ENCODE measurements at places on chromosomes 11 and 22.

DNA sequence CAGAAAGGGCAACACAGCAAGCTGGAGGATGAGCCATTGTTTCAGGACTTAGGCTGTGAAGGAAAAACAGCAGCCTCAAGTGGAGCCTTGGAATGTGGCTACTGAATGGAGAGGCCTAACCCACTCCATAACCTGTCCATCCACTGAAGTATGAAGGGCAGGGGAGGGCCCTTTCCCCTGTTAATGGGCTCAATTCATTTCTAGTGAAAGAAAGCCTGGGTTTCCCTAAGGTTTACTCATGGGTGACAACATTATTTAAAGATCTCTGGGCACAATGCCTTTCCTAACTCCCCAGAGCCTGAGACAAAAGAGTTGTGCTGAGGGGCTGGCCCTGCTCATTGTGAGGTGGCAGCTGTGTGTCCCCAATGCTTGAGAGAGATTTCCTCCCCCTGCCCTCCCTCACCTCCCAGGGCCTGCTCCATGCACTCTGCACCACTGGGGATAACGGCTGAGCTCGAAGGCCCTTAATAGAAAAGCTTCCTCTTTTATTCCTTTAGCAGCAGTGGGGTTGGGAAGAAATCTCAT lies 83.8 kb downstream of the ME3 start:
- DNase-seq, result no peak

GRCh38 chr11:3888876-3889275 lies 33.4 kb downstream of the STIM1 start:
- DNase-seq, result no peak

DNA sequence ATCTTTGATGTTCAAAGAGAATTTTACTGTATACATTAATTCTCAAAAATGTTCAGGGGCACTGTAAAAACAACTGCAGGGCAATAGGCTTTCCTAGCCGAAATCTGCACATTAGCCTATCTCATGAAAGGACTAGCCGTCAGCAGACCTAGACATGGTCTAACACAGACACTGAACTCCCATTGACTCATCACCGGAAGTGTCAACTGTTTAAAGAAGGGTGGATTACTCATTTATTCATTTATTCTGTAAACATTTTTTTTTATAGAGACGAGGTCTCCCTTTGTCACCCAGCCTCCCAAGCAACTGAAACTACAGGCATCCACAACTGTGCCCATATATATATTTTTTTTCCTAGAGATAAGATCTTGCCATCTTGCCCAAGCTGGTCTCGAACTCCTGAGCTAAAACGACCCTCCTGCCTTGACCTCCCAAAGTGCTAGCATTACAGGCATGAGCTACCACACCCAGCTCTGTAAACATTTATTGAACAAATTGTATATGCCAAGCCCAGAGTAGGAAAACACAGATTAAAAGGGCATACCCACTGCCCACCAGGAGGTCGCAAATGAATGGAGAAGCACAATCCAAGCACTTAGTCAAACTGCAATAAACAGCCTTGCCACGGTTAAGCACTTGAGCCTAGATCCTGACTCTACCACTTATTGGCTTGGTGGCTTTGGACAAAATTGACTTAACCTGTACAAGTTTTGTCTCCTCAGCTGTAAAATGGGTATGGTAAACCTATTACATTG lies 26.6 kb downstream of the RAB30 start:
- no peak for DNase-seq

DNA sequence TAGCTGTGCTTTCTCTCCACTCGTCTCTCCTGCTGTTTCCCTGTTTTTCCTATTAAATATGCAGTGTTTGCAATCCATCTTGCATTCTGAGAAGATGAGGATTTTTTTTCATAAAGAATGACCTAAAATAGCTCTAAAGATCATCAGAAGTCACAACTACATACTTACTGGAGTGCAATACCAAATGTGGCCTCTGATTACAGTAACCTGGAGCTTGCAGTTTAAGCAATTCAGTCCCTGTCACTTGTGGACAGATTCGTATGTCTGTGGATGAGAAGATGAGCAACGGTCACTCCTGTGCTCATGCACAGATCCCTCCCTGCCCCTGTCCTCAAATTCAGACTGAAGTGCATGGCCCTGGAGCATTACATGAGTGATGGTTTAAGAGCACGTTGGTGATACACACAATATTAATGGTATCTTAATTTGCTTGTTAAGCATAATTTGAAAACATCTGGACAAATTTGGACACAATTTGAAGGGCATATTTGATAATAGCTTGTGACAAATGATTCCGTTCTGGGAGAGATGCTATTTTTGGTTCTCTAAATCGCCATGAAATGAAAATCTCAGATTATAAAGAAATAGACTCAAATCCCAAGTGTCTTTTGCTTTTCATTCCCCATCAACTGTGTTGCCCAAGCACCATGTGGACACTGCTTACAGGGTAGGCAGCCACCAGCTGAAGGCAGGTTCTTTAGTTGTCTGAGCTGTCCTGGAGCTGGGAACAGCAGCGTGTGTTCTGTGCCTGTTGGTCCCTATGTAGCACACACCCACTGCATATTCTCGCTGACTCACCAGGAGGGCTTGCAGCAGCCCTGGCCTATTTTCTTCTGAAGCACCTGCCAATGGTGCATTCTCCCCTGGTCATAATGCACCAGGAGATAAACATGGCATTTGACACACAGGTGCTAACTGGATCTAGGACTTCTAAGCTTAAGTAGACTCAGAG lies 32.6 kb upstream of the PRAME start:
- DNase-seq, result no peak

- no peak for DNase-seq
Measured at GRCh38 chr11:59365232-59366018, 6.7 kb downstream of the OR5AN1 start.

DNA sequence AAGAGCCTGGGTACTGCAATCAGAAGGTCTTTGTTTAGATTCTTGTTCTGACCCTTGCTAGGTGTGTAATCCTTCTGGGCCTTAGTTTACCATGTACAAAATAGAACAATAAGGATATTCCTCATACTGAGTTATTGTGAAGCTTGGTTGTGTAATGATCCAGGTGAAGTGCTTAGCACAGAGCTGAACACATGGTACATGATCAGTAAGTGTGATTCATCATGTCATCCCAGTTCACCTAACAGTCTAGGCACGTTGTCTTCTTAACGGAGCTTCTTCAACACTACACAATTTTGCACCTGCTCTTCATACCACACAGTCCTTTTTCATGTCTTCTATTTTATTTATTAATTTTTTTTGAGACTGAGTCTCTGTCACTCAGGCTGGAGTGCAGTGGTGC lies 234.3 kb upstream of the TENM4 start:
- DNase-seq, result no peak

DNA sequence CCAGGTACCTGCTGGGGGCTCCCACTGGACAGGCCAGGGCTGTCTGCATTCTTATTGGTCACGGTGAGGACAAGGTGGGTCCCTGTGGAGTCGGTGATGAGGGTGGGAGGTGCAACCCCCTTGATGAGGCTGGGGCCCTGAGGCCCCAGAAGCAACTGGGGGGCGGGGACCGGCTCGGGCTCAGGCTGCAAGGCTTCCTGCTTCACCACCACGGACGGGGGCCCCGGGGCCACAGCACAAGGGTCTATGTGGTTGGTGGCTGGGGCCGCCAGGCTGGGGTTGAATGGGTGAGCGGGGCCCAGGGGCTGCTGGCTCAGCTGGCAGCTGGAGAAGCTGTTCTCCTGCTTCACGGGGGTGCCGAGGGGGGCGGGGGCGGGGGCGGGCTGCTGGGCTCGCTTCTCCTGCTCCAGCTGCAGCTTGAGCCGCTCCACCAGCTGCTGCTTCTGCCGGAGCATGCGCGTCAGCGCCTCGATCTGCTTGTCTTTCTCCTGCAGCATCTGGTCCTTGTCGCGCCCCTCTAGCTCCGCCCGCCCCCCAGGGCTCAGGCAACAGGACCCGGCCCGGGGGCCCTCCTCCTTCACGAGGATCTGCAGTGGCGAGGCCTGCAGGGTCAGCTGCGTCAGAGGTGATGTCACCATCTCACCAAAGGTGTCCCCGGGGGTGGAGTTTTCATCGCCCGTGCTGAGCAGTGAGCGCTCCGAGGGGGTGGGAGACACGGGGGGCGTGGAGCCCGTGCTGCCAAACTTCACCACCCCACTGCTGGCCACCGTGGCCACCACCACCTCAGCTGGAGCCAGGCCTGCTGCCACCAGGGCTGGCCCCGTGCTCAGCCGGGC lies 48.2 kb downstream of the SGSM3 start:
- DNase-seq, result no peak

- DNase-seq, result no peak
Measured at GRCh38 chr11:117923275-117923674, 5.9 kb downstream of the TMPRSS13 start.

DNA sequence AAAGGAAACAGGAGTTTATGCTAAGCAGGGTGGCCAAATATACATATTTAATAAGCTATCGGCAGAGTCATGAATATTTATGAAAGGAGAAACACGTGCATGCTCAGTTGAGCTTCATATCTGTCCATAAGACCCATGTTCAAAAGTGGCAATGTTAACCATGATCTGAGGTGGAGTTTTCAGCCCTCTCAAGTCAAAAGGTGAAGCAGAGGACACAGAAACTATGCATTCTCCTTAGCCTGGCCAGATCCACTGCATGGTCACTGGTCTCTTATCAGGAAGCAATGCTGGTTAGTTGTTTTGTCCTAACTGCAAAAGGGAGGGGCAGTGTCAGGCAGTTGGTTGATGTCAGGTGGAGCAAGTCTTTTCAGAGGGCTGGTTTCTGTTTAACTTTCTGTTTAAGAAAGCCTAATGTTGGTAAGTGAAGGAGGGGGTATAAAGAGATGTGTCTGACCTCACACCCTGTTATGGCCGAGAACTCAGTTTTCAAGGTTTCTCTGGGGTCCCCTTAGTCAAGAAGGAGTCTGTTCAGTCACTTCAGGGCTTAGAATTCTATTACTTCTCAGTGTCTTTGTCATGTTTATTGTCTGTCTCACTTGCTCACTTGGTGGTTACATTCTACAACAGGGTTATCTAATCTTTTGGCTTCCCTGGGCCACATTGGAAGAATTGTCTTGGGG lies 5.5 kb upstream of the SELENOH start:
- no peak for DNase-seq

DNA sequence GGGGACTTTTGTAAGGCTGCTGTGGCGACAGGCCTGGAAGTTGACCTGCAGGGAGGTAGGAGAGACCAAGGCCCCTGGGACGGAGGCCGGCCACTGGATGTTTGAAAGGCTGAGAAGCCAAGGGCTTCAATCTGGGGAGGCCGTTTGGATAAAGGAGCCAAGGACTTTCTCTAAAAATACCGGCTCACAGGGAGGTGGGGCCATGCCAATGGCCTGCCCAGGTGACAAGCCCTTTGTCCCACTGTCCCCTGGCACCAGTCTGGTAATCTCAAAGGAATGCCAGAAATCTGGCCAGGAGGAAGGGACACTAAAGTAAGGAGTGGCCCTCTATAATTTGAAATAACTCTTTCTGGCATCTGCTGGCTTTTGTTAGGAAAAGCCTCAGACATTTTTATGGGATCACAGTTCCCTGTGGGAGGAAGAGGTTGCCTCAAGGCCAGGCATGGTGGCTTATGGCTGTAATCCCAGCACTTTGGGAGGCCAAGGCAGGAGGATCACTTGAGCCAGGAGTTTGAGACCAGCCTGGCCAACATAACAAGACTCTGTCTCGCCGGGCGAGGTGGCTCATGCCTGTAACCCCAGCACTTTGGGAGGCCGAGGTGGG lies 1.9 kb upstream of the CHKA start:
- no peak for DNase-seq

- DNase-seq, result no peak
Measured at GRCh38 chr11:117799634-117800033, 2.6 kb upstream of the DSCAML1 start.

- no peak for DNase-seq
Measured at GRCh38 chr11:44016546-44017442, 31.0 kb upstream of the ACCSL start.

GRCh38 chr11:44467413-44467812 lies 98.0 kb upstream of the CD82 start:
- DNase-seq, result no peak

GRCh38 chr11:101321222-101321621 lies 191.6 kb upstream of the PGR start:
- DNase-seq, result no peak

- DNase-seq, result no peak
Measured at GRCh38 chr11:95145430-95146060, 55.9 kb downstream of the ENDOD1 start.
